ENCODE measurements at places on chromosomes 12 and 14.

DNA sequence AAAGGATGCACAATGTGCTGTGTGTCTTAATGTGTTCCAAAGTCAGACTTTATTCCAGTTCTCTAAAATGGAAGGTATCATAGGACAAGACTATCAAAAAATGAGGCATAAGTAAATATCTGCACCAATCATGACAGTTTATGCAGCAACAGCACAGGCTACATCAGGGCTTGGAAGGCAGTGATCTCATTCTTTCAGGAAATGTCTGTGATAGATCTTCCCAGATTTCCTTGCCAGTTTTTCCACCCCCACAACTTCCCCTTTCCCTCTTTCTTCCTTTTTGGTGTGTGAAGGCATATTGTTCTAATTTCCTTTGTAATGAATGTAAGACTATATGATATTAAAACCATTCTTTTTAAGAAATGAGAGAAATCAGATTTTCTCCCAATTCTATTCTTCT lies 326.7 kb downstream of the ATP23 start:
- no peak for DNase-seq

DNA sequence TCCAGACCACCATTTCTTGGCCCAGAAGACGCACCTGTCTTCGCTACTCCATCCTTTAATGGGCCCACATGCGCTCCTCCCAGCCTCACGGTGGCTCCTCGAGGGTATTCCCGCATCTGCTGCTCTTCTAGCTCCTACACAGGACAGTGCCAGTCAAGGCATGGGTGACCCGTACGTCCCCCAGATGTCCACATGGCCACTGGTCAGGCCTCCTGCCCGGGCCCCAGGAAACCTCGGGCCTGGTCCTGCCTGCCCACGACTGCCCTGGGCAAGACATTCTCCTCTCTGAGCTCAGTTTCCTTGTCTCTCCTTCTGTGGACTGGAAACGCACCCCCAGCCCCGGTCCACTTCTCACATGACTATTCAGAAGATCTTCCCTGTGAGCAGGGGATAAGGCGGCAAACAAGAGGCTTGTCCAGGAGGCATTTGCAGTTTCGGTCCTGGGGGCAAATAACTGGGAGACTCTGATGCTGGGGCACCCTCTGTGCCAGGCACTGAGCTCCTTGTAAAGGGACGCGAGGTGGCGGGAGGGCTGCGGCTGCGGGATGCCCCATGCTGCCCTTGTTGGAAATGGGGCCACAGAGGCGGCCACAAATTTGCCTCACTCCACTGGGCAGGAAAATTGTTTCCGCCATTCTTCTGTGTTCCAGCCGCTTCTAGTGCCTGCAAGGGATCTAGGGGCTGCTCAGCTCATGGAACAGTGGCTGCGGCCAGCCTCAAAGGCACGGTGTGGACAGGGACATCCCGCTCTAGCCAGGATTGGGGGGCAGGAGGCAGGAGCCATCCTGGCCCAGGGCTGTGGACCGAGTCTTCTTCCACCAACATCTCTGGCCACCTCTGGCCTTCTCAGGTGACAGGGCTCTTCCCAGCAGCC lies 6.8 kb upstream of the BEGAIN start:
- DNase-seq, result no peak

DNA sequence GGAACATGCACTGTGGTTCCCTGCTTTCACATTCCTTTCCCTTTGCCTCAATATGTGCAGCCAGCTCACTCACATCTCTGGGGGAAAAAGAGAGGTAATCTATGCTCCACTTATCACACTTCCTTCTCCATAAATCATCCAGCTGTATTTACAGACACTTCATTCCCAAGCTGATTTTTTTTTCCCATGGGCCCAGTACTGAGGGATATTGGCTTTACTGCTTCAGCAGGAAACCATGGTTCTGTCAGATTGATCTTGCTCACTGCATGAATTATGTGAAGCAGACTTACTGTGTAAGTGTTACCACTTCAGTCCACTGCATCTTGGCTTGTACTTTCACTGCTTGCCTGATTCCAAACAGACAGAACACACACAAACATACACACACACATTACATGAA lies 555.6 kb downstream of the CCER1 start:
- DNase-seq, result no peak

DNA sequence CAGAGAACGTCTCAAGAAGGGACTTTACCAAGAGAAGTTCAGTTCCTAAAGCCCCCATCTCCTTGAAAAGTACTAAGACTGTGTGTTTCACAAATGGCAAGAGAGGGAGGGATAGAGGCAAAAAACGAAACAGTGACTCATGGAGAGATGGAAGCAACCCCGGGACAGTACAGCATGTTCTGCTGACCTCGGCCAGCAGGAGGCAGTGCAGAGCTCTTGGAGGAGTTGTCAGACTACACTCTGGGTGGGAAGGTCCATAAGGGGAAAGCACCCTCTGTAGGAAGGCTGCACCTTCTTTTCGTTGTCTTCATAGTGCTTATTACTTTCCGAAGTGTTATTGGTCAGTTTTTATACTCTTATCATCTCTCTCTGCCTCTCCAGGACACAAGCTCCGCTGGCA lies 525.2 kb upstream of the CCDC196 start:
- no peak for DNase-seq

- no peak for DNase-seq
These were observed 66.8 kb upstream of the GPR68 start for GRCh38 chr14:91311284-91311662.

- DNase-seq, result no peak
These were observed 581.9 kb downstream of the VRK1 start for GRCh38 chr14:97379091-97379531.

DNA sequence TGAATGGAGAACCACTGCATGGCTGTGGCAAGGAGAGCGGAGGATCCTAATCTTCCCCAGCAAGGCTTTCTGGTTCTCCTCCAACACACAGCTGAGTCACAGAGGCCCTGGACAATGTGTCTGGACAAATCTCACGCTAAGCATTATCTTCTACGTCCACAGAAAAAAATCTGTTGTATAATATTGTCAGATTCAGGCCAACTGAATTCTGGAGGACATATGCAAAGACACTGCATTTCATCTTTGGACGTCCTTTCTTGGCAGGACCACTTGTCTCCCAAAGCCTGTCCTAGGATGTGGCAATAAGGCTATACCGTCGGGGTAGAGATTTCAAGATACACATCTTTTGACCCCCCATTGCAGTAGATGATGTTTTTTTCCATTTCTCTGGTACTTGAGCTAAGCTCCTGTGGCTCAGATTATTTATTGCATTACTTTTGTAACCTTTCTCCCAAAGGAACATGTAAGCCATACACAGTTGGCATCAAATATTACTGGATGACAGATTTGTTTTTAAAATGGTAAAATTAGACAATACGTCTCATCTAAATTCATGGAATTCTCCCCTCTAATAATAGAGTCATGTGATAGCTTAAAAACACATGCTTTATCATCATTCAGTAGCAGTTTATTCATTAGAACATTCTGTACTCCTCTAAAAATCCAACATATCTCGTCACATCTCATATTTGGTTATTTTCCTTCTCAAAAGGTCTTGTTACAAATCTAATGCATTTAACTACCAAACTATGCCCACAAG lies 19.4 kb downstream of the LMO3 start:
- DNase-seq, result no peak

GRCh38 chr12:92300777-92301176 lies 155.1 kb upstream of the BTG1 start:
- no peak for DNase-seq

DNA sequence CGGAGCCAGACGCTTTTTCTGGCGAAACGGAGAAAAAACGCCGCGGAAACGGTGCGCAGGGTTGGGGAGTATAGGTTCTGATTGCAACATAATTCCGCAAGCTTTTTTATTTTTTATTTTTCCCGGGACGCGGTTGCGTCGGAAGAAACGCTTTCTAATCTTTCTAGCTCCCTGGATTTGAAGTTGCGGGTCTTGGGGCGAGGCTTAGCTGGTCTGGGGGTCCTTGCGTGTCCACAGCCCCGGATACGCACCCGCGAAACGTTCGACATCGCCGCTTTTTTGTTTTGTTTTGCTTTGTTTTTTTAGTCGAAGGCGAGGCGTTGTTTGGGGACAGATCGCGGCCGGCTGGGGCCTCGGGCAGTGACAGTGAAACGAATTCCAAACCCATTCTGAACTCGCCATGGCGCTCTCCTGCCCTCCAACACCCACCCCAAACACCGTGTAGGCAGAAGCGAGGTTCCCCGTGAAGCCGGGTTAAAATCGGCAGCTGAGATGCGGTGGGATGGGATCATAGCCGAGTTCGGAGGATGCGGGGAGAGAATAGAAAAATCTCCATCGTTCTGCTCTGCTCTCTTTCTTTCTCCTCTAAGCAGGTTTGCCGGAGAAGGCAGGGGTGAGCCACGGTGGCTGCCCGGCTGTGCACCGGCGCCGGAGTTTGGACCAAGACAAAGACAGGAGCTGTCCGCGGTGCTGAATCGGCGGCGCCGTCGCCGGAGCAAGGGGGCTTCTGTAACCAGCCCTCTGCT lies 8.1 kb upstream of the LHX5 start:
- DNase-seq, result peak; percentile 58

- no peak for DNase-seq
These were observed 39.5 kb downstream of the BEGAIN start for GRCh38 chr14:100547633-100548294.

DNA sequence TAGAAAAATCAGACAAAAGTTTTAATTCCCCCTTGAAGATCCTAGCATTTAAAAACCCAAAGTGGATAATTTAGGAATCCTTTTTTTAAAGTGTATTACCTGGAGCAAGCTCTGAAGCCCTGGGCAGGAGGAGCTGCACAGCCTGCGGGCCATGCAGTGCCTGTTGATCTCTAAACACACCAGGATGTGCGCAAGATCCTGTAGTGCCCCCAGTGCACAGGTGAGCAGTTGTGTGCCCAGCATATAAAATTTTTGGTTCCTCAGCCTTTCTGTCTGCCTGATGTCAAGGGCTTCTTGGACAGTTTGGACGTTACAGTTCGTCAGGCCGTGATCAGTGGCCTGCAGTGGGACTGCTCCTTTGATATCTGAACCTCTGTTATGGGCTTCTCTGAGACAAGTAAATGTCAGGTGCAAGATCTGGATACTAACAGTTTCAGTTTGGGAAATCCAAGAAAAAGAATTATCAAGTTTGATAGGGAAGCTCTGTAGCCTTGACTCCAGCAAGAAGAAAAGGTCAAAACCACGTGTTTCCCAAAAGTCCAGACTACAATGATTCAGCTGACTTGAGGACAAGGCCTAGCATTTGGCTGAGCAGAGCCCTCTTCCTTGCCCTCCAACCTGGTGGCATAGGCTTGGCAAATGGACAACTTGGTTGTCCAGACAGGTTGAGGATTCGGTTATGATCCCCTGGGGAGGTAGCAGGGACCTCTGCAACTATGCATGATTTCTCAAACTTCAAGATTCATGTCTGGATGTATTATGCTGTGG lies 1.0 kb downstream of the ATXN7L3B start:
- peak; percentile 14 for DNase-seq

GRCh38 chr12:128833418-128833817 lies 9.7 kb upstream of the SLC15A4 start:
- DNase-seq, result no peak

- no peak for DNase-seq
These were observed 532.5 kb downstream of the VRK1 start for GRCh38 chr14:97329701-97330100.

GRCh38 chr14:42804141-42804540 lies 1197.5 kb downstream of the LRFN5 start:
- no peak for DNase-seq

GRCh38 chr12:62308201-62308600 lies 48.0 kb downstream of the USP15 start:
- DNase-seq, result no peak

DNA sequence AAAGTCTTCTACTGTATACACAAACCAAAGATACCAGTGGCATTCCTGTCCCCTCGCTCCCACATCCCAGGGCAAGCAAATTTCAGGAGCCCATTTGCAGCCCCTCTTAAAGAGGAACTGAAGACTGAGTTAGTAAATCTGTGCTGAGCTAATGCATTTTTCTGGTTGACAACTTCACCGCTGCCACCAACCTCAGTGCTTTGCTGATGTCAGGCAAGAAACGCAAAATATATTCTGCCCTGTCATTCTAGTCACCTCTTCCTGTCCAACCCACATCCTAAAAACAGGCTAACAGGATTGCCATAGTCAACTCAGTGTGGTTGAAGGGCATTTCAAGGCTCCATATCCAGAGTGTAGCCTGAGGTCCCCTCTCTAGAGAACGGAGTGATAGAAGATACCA lies 59.4 kb upstream of the FICD start:
- no peak for DNase-seq

GRCh38 chr12:6292606-6293005 lies 17.9 kb upstream of the PLEKHG6 start:
- no peak for DNase-seq

DNA sequence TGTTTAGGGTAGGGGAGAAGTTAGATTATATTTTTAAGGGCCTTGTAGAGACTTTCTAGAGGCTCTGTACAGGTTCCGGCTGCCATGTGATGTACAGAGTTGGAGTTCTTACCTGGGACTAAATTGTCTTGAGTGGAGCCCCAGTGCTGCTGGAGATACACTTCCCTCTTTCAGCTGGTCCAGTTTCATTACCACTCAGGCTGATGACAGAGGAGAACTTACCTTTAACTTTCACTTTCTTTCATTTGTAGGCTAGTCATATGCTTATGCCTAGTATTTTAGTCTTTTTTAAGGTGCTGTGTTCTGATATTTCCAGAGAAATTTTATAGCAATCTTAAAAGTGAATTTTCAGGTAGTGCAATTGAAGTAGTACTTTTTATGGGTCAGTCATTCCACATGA lies 117.3 kb downstream of the ERC1 start:
- DNase-seq, result no peak

GRCh38 chr12:27177706-27178105 lies 66.4 kb upstream of the STK38L start:
- no peak for DNase-seq

GRCh38 chr14:76636602-76637001 lies 124.7 kb upstream of the VASH1 start:
- no peak for DNase-seq

DNA sequence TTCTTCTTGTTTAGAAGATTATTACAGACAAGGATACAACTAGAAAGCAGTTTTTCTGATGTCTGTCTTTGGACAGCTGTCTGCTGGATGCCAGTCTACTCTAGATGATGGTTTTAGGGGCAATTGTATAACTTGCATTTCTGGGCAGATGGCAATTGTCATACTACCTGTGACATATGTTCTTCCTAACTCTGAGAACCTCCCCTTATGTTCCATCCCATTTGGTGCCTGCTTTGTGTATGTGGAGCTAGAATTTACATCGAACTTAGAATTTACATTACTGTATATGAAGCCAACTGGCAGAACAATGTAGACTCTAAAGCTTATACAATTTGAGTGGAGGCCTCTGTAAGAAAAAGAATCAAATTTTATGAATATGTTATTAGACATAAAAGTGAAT lies 430.2 kb upstream of the SEL1L start:
- DNase-seq, result no peak

All from renal cortex interstitium (tissue), 15 donors.